ENCODE measurements at places on chromosomes 6 and 20. TPM values are rescaled to one million over a fixed set of nuclear protein-coding genes. Genes with fewer than 3 reads are reported as not detected.

DNA sequence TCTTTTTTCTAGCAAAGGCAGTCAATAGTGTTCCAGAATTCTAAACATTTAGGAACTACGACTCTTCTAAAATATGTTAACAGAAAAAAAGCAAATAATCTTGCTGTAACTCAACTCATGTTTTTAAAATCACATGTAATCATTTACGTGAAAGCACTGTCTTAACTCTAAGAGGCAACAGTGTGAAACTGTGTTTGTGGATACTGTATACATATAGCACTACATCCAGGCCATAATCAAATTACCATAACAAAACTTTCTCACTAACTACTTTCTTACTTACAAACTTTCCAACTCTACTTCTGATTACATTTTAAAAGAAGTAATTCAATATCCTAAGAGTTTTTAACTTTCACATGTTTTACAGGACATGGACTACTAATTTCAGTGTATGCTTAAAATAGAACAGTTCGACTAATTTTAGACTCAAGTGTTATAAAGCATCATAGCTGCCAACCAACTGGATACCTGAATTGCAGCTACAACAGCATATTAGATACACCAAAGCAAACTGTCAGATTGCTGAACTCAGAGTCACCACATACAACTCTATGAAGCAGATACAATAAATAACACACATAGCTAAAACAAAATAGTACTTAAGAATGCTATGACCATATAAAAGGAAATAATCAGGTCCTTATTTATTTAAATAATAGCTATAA lies 121.6 kb upstream of the BEND6 start:
- no peak for DNase-seq

- no peak for DNase-seq
Measured at GRCh38 chr6:90494067-90494780, 92.6 kb downstream of the MAP3K7 start.

- DNase-seq = no peak
Measured at GRCh38 chr6:113529196-113529595, 327.9 kb upstream of the MARCKS start.

GRCh38 chr6:54680531-54680930 lies 166.0 kb upstream of the FAM83B start:
- no peak for DNase-seq

DNA sequence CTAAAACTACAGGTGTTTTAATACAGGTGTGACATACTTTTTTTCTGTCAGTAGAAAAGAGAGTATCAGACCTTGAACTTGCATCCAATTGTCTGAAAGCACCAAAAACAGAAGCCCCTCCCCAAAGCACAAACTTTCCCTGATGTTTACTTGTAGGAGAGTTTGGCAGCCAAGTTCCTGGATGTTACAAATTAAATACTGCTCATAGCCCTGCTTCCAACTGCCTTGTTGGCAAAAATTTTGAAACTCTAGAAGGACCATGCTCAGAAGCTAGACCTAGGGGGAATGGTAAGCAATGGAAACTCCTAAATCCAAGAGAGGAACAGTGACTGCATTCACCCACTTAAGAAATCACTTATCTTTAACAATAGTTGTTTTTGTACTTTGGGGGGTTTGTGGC lies 17.0 kb upstream of the ARG1 start:
- DNase-seq = no peak

- DNase-seq = no peak
Measured at GRCh38 chr6:102907181-102907580, 1513.7 kb downstream of the GRIK2 start.

GRCh38 chr6:155936127-155936526 lies 480.5 kb upstream of the NOX3 start:
- no peak for DNase-seq

DNA sequence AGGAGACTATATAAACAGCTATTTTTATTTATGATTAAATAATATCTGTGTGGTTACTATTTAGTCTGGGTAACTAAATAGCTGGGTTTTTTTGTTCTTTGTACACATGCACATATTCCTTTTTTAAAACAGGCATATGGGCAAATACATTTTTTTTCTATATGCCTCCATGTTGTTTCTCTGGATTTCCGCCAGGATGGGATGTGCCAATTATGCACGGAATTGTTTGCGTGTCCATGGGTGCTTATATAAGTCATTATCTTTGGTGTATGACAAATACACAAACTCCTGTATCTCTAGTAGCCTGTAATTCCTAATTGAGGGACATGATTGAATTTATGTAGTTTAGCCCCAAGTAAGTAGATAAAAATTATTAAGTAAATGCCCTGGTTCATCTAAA lies 226.9 kb downstream of the BCKDHB start:
- DNase-seq = no peak

The OXT gene
- polyA plus RNA-seq = 41.6 TPM

The BLTP3A gene
- 2.5 TPM for polyA plus RNA-seq

The NKAIN4 gene
- not detected for polyA plus RNA-seq

The PNRC1 gene
- 66.4 TPM for polyA plus RNA-seq

The RBBP8NL gene
- not detected for polyA plus RNA-seq

The TDRD6 gene
- polyA plus RNA-seq = 0.97 TPM

The FHL5 gene
- 0.22 TPM for polyA plus RNA-seq
